ENCODE measurements at places on chromosomes 16 and 17.

- peak; percentile 86 for DNase-seq
These were observed at the start of gene ERN1 for GRCh38 chr17:64129765-64130558. ERN1 (minus strand) TSS chr17:64130144; CDS start chr17:64130029, 115 bp downstream.

GRCh38 chr16:56967733-56968132, 6.0 kb downstream of the CETP start:
- peak; percentile 66 for DNase-seq

DNA sequence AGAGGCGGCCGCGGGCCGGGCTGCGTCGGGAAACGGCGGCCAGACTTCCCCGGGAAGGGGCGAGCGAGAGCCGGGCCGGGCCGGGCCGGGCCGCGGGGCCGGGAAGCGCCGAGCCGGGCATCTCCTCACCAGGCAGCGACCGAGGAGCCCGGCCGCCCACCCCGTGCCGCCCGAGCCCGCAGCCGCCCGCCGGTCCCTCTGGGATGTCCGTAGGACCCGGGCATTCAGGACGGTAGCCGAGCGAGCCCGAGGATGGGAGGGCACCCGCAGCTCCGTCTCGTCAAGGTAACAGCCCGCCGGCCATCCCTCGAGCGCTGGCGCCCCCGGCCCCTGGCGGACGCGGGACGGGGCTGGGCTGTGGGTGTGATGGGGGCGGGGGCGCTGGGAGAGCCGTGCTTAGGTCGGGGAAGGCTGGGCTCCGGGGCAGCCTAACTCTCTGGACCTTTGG, at the start of gene CRHR1:
Gene CRHR1, plus strand, starts transcription at position 28 of the 448 bp plus-strand sequence. Its CDS starts 225 bp downstream, at position 253.
- no peak for DNase-seq

GRCh38 chr17:71232801-71233559, 887.8 kb upstream of the SOX9 start:
- no peak for DNase-seq

DNA sequence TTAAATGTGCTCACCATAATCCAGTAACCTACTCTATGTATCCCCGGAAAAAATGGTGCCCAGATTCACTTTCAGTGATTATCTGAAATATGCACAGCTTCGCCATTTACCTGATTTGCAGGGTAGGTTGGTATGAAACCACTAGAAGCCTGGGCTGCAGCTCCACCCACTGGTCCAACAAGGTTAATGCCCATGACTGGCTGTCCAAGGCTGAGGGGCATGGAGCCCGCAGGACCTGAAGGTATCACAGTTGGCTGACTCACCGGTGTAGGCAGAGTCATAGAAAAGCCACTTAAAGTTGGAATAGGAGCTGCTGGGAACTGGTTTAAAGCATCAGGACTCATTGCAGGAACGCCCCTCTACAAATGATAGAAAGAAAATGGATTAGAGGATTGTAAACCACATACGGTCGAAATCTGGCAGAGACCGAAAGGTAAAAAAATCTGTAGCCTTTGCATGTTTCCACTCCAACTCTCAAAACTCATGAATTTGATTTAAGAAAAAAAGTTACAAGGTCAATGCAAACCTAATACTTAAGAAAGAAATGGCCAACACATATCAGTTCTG, 38.6 kb downstream of the SYNRG start:
- peak; percentile 69 for DNase-seq

DNA sequence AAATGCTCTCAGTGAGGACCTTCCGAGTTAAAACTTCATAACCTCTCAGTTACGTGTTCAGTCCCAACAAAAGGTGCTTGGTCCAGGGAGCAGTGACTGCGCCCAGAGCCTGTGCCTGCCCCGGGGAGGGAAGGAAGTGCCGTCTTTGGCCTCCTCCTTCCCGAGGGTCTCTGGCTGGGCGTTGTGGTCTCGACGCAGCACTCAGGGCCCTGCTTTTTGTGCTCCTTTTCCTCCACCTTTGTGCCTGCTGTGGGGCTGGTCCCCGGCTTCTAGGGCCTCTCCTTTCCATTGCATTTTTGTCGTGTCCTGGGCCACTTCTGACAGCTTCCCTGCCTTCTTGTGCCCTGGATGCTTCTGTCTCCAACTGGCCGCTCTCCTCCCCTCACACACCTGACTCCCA, 29.1 kb downstream of the CRAMP1 start:
- no peak for DNase-seq

DNA sequence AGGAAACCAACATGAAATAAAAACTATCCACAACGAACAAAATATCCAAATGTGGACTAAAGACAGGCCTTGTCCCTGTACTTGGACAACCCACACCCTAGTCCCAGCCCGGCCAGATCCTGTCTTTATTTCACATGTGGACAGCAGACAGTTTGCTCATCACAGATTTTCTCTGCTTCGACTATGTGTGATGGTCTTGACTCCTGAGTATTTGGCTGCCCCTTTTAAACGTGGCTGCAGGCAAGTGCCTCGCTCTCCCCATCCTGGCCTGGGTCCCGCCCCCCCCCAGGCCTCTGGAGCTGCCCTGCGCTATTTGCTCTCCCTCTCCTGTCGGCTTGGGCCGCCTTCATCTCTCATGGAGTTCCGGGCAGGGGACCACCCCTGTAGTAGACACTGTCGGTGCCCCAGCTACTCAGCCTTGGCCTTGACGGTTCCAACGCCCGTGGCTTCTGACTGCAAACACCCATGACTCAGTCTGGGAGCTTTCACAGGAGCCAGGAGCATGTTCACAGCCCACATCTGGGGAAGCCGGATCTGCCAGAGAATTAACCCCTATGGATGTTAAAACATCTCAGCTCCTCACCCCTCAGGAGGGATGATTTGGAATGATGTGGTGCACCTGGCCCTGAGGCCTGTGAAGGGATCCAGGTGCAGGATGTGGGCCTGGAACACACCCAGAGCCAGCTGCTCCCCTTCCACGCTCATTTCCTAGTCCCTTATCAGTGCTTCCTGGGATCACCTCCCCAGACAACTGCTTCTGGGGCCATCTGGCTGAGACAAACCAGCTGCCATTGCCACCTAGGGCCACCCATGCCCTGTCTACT, 229.7 kb upstream of the RPL38 start:
- no peak for DNase-seq

DNA sequence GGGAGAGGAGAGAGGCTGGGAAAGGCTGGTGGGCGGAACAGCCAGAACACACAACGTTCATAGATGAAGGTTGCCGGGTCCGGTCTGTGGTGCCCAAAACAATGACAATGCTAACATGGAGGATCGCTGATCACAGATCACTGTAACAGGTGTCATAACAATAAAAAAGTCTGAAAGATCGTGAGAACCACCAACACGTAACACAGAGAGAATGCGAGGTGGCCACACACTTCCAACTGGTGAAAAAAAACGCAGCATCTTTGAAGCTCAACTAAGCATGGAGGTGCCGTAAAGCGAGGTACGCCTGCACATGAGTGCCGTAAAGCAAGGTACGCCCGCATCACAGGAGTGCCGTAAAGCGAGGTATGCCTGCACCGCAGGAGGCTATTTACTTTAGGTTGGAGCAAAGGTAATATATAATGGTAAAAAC, 42.3 kb downstream of the ABR start:
- peak; percentile 14 for DNase-seq

- no peak for DNase-seq
These were observed 1.6 kb upstream of the TMEM220 start for GRCh38 chr17:10731408-10731879.

GRCh38 chr17:48335858-48336500, 94.0 kb downstream of the SKAP1 start:
- DNase-seq = peak; percentile 78

DNA sequence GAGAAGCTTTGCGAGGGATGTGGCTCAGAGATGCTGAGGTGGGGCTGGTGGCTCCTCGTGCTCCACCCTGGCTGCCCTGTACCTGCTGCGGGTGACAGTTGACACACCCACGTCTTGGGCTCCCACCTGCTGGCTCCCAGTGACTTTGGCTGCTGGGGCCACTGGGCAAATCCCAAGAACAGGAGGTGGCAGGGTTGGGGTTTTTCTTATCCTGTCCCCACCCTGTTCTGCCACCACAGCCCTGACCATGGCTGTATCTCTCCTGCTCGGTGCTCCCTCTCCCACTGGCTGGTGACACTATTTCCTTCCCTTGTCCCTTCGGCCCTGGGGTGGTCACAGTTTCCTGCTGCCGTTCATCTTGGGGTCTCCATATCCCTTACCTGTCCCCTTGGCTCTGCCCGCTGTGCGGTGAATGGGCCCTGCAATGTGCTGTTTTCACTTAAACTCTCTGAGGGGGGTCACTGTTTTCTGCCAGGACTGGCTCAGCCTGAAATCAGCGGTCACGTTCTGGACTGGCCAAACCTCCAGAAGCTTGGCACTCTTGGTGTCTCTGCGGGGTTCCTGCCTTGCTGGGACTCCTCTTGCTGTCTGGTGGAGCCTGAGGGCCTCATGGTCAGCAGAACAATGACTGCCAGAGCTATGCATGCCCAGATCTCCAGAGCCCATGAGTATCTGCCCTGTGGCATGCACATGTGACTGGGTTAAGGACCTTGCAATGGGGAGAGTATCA, 144.2 kb downstream of the IRF8 start:
- DNase-seq = no peak

- peak; percentile 63 for DNase-seq
These were observed 74.8 kb upstream of the SMURF2 start for GRCh38 chr17:64736804-64737492.

GRCh38 chr17:45230787-45231480, 9.2 kb downstream of the FMNL1 start:
- no peak for DNase-seq

DNA sequence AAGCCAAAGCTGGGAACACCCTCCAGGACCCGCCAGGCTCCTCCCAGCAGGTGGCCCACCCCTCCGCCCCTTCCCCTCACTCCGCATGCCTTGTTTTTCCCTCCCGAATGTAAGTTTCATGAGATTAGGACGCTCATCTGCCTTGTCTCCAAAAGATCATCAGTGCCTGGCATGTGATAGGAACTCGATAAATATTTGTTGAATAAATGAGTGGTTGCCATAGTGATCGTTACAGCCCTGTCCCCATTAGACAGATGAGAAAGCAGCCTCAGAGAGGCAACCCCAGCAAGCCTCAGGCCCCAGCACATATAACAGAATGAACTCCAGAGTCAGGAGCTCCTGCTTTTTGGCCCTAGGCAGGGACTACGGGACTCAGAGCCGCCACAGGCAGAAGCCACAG, 5.0 kb downstream of the CAMKK1 start:
- DNase-seq = no peak

DNA sequence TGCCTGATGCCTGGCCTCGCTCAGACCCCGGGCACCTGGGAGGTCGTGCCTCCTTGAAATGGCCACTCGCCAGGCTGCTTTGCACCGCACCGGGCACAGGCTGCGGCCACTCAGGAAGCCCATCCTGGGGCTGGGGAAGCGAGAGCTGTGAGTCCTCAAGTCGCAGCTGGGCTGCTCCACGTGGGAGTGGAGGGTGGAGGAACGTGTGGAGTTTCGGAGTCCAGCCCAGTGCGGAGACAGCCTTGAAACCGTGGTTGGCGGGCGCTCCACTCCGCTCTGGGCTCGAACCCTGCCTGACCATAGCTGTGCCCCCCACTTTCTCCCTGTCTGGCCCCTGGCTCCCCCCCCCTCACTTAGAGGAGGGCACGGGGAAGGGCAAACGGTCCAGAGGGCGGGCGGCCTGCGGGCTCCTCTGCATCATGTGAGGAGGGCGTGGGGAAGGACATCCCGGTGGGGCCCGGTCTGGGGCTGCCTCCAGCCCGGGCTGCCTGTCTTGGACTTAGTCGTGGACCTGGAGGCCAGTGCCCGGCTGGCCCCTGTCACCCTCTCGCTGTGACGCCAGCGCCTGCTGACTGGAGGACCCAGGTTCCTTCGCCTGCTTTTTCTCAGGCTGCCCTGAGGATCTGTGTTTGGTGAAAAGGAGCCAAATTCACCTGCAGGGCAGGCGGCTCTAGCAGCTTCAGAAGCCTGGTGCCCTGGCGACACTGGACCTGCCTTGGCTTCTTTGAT, 2.5 kb downstream of the UBE2I start:
- DNase-seq = peak; percentile 37

GRCh38 chr16:55444754-55445485, 34.1 kb upstream of the MMP2 start:
- DNase-seq = no peak

DNA sequence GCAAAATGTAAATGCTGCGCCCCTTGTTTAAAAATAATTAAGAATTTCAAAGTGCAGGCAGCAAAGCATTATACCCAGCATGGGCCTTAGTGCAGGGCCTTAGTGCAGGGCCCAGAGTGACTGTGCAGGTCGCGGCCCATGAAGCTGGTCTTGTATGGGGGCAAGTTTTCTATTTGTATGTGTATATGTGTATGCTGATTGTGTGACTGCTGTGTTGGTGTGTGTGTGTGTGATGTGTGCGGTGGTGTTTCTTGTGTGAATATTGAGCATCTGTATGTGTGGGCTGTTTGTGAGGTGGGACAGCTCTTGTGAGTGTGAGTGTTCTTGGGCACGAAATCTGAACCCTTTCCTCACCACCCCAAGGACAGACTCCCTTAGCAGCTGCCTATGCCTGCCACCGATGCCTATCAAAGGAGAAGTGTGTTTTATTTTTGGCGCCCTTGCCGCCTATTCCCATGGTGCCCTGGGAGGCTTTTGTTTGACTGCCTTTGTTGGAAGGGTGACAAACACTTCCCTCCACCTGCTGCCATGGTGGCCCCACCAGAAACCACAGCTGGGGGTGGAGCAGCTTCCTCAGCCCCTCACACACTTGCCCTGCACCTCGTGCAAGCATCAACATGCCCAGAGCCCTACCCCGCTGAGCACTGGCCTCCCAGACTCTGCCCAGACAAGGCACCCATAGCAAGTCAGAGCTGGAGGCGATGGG, 18.0 kb downstream of the CCR7 start:
- DNase-seq = no peak

GRCh38 chr17:3892095-3892998, 506 bp downstream of the CAMKK1 start:
- peak; percentile 63 for DNase-seq

DNA sequence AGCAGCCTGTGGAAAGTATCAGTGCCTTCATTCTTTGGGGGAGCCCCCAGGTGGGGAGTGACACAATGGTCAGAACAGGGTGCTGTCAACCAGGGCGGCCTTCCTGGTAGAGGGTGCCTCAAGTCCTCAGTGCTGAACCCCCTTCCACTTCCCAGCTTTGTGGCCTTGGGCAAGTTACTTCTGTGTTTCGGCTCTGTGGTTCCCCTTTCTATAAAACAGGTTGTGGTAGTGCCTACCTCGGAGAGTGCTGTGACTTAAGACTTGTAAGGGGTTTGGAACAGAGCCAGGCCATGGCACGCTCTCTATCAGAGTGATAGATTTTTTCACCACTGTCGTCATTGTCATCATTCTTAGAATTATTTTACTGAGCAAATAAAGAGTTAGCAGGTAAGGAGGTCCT, 141.1 kb downstream of the CCDC182 start:
- no peak for DNase-seq

- DNase-seq = no peak
These were observed 79.9 kb downstream of the GPRC5B start for GRCh38 chr16:19804538-19805323.

DNA sequence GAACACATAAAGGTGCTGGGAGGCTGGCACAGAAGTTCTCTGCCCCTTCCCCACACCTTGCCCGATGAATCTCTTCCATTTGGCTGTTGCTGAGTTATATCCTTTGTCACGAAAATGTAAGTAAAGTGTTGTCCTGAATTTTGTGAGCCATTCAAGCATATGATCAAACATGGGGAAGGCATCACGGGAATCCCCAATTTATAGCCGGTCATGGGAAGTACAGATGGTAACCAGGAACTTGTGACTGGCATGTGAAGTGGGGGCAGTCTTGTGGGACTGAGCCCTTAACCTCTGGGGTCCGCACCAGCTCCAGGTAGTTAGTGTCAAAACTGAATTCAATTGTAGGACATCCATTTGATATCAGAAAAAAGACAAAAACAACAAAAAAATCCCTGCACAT, 13.2 kb downstream of the TOM1L2 start:
- no peak for DNase-seq

- peak; percentile 33 for DNase-seq
These were observed 7.1 kb downstream of the HAS3 start for GRCh38 chr16:69112285-69113129.
